ENCODE measurements at places on chromosomes 16 and 17. TPM values are rescaled to one million over a fixed set of nuclear protein-coding genes. Genes with fewer than 3 reads are reported as not detected.

The VTN gene
- 1.3 TPM for total RNA-seq

DNA sequence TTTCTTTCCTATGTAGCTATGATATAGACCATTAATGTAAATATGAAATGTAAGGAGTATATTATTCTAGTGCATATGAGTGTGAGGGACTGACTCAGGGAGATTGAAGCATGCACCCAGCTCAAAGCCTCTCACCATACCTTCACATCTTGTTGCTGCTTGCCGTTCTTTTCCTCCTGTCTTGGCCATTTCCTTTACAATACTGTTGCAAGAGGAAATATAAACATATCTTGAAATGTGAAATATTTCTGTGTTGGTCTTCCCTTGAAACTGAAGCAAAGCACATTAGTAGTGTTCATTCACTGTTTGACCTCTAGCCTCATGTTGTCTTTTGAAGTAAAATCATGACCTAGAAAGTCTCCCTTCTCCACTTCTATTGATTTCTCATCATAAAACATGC lies 46.6 kb downstream of the PHKB start:
- DNase-seq = no peak
- H3K4me3 ChIP-seq = no peak overlapping the region
- H3K27ac ChIP-seq = no peak overlapping the region
- H3K4me1 ChIP-seq = no peaks in the 10 kb centered on the region

DNA sequence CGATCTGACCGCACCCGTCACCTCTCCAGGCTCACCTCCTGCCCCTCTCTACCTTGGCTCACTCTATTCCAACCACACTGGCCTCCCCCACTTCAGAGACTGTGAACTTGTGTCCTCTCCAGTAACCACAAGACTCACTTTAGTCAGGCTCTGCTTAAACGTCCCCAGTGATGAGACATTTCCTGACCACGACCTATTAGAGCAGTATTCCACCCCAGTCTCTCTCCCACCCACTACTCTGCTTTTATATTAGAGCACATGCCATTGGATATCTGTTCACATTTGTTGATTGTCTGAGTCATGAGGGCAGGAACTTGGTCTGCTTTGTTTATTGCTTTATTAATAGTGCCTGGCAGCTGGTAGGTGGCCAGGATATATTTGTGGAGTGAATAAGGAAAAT lies 20.1 kb downstream of the COX11 start:
- no peak overlapping the region for H3K27ac ChIP-seq
- no peaks in the 10 kb centered on the region for H3K36me3 ChIP-seq
- no peak overlapping the region for H3K4me3 ChIP-seq
- H3K27me3 ChIP-seq = no peaks in the 10 kb centered on the region
- H3K4me1 ChIP-seq = no peaks in the 10 kb centered on the region

DNA sequence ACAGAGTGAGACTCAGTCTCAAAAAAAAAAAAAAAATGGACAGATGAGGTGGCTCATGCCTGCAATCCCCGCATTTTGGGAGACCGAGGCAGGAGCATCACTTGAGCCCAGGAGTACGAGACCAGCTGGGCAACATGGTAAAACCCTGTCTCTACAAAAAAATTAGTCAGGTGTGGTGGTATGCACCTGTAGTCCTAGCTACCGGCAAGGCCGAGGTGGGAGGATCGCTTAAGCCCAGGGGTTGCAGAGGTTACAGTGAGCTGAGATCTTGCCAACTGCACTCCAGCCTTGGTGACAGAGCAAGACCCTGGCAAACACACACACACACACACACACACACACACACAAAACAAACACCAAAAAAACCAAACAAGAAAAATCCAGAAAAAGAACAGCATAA lies 7.7 kb upstream of the ENGASE start:
- no peak overlapping the region for H3K27ac ChIP-seq
- no peaks in the 10 kb centered on the region for H3K36me3 ChIP-seq
- H3K4me3 ChIP-seq = no peak overlapping the region
- no peak for DNase-seq
- H3K27me3 ChIP-seq = no peaks in the 10 kb centered on the region

DNA sequence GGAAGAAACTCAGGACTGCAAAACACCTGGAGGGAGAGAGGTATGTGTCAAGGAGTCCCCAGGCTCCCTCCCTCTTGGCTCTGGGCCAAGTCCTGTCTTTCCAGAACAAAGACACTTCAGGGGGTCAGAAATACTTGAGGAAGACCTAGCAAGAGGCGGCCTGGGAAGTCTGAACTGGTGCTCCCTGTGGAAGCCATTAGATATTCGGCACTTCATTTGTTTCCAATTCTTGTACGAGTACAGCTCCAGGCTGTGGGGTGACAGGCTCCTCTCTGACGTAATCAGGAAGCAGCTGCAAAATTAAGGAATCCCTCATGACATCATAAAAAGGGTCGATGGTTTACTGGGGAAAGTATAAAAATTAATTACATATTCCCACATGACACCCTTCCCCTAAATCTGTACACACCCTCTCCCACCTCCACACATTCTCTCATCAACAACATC lies 108.7 kb downstream of the SMG6 start:
- H3K27ac ChIP-seq = peak overlapping the region; percentile 70
- peaks cover 7% of the 10 kb centered on the region for H3K36me3 ChIP-seq
- peaks cover 35% of the 10 kb centered on the region for H3K4me1 ChIP-seq
- H3K27me3 ChIP-seq = no peaks in the 10 kb centered on the region

The NPIPB13 gene
- 6.6 TPM for total RNA-seq

- no peak for DNase-seq
- H3K4me1 ChIP-seq = no peaks in the 10 kb centered on the region
- H3K36me3 ChIP-seq = no peaks in the 10 kb centered on the region
- no peak overlapping the region for H3K27ac ChIP-seq
These were observed 36.1 kb upstream of the ERCC4 start for GRCh38 chr16:13883881-13884280.

All from GM12878 (cell line).